ENCODE measurements at places on chromosomes 11 and 22.
A peak's percentile ranks its signal among the peaks of the same experiment; 100 is the strongest.

DNA sequence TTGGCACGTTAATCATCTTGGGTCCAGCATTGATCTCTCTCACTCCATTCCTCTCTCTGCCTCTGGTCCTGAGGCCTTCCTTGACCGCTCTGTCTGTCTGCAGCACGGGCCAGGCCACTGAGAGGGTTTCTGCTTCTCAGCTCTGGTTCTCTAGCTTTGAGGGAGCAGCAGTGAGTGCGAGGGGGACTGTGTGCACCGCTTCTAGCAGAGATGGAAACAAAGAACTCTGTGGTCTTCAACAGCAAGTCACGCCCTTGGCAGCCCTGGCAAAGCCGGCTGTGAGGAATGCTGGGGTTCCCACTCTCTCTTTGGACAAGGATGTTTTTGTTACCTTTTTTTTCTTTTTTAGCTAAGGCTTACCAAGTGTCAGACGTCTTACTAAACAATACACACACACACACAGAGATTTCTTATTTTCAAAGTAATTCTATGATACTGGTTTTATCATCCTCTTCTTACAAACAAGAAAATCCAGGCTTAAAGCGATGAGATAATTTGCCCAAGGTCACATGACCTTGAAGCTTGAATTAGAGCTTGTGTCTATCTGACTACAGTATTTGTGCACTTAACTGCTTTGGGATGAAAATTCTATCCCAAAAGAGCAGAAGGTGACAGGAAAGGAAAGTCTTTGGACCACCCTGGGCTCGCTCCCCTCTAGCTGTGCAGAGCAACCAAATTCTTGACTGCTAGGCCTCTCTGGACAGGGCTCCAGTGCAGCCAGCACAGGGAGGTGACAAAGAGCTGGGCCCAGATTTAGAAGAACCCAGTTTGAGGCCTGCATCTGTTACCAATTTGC is 293.2 kb downstream of the NTM start:
- DNase-seq: no peak

DNA sequence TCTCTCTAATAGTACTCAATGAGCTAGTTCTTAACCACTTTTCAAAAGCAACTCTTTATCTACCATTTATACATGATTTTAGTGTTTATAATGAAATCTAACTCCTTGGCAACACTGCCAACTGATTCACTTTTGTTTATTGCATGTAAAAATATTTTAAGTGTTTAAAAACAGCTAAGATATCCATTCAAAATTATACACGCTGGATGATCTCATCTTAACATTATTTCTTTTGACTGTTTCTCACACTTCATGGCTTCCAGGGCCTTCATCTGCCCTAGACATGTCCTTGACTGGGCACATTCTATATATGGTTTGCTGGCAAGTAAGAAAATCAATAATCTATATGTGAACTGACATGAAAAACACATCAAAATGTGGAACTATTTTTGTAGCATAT is 414.6 kb upstream of the LUZP2 start:
- DNase-seq: no peak

DNA sequence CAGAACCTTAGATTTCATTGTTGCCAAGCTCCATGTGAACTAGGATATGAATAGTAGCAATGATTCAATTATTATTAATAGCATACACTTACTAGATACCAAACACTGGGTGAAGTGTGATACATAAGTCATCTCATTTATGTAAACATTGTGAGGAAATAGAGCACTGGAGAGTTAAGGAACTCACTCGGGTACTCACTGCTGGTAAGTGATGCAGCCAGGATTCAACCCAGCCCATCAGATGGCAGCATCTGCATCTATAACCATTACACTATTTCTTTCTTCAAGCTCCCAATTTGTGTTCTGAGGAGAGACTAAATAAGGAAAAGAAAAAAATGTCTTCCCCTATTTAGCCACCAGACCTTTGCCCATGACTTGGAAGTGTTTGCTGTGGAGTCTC is 10.2 kb upstream of the ALG8 start:
- no peak for DNase-seq

GRCh38 chr11:117279711-117280376 is 11.3 kb upstream of the BACE1-AS start:
- DNase-seq: no peak

GRCh38 chr11:8603696-8604077 is 9.7 kb upstream of the STK33 start:
- DNase-seq: no peak

GRCh38 chr11:31882951-31883392 is 71.8 kb upstream of the PAX6 start:
- no peak for DNase-seq

GRCh38 chr11:31711137-31711536 is 100.0 kb downstream of the PAX6 start:
- DNase-seq: no peak

- DNase-seq: peak; percentile 47
Measured at GRCh38 chr11:76642341-76642740, 28.2 kb downstream of the LRRC32 start.

DNA sequence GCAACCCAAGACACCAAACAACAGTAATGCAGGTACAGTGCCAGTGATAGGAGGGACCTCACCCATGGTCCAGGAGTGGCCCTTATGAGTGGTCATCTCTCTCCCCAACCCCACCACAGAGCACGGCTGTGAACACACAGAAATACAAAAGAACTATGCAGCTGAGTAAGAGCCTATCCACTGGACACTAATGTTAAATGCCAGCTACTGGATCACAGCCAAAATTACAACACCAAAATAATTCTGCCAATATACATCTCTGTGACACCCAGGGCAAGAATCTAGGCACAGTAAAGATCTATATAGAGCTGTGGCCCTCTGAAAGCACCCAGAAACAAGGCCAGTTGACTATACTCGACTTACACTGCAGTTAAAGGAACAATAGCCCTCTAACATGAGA is 22.8 kb upstream of the GPR83 start:
- no peak for DNase-seq

DNA sequence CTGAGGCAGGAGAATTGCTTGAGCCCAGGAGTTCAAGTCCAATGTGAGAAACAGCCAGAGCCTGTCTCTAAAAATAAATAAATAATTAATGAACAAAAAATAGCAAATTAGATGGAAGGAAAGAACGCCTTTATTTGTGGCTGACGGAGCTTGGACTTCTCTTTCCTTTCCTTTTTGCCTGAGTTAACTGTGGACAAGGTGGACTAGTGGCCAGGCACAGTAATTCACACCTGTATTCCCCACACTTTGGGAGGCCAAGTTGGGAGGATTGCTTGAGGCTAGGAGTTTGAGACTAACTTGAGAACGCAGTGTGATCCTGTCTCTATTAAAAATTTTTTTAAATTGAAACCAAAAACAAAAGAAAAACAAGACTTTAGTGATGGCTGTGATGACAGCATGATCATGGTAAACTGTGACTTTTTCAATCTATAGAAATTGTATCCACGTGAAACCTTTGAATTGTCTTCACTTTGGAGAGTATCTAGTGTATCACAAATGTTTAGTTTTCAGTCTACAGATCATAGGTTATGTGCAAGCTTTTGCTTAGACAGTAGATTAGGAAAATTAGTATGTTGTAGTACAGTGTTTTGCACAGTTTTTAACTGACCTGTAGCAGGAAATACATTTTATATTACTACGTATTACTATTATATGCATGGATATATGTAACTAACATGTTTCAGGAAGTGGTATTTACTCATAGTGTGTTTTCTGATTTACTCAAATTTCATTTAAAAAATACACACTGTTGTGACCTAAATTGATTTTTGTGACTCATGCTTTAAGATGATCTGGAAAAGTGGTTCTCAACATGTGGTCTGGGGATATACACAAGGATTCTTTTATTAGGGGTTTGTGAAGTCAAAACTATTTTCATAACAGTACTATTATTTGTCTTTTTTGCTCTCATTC is 42.1 kb downstream of the KDM2A start:
- DNase-seq: no peak

GRCh38 chr11:115202074-115202473 is 302.1 kb downstream of the CADM1 start:
- no peak for DNase-seq

GRCh38 chr22:41252365-41252764 is 11.6 kb upstream of the CHADL start:
- no peak for DNase-seq

- DNase-seq: no peak
Measured at GRCh38 chr11:112128483-112129121, 35.3 kb downstream of the IL18 start.

GRCh38 chr11:131748151-131749050 is 378.0 kb downstream of the NTM start:
- DNase-seq: peak; percentile 12

DNA sequence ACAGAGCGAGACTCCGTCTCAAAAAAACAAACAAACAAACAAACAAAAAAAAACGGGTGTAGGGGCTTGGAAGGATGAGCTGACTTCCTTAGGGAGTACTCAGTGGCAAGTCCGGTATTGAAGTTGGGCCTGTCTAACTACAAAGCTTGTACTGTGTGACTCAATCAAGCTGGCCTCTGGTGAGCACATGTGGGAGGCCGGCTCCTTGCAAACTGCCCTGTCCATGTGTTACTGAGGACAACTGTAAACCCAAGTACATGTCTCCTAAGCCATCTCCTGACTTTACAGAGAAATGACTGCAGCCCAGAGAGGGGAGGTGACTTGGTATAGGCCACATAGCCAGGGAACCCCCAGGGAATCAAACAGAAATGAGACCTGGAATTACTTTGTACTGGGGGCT is 11.6 kb downstream of the RIBC2 start:
- DNase-seq: no peak

DNA sequence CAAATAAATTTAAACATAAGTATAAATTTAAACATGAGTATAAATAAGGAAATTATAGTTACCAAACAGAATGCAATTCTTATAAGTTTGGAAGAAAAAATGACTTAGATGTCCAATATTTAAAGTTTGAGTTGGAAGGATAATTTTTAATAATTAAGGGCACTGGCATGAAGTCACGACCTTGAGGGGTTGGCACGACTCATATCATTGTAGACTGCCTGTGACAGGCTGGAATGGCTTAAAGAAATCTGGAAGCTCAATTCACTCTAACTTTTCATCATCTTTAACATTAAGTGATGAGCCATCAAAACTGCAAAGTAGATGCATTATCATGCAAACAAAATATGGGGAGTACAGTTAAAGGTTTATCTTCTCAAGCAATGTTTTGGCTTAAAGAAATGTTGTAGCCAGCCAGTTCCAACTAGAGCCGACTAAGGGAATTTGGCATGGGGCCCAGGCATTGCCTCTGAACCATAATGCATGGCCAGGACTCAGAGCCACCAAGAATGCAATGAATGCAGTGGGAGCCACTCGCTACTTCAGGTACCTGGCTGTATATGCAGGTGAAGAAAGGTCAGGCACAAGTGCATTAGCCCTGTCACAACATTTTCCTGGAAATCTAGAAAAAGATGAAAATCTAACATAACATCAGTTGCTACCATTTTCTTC is 33.4 kb downstream of the PGR start:
- DNase-seq: no peak

GRCh38 chr22:20240447-20240764 is 27.7 kb downstream of the RTN4R start:
- no peak for DNase-seq

DNA sequence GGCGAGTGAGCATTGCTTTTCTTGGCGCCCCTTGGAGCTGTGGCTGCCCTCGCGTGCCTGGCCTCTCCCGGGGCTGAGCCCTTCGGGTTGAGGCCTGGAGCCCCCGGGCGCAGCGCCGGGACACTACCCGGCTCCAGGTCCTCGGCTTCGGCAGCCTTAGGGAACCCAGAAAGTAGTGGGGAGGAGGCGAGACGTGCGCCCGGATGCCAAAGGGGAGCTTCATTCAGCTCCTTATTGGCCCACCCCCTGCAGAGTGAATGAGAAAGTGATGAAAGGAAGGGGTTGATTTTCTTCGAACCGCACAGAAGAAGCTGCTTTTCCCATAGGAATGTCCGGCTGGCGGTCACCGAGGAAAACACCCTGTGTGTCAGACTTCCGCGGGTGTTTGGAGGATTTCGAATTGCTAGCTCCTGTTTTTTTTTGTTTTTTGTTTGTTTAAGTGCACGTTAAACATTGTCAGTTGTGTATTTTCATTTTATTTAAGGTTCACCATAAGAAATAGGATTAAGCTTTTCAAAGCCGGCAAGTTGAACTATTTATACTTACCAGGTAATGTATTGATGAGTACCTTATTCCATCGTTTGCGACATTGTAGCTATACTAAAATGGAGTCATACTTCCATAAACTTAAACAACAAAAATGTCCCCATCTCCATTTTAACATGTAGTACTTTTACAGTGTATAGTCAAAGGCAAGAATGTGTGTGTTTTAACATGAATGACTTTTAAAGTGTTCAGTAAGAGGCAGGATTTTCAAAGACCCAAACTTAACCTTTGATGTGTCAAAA is 841 bp upstream of the EIF4G2 start:
- no peak for DNase-seq

- DNase-seq: no peak
Measured at GRCh38 chr11:11146830-11147229, 206.2 kb downstream of the CSNK2A3 start.

DNA sequence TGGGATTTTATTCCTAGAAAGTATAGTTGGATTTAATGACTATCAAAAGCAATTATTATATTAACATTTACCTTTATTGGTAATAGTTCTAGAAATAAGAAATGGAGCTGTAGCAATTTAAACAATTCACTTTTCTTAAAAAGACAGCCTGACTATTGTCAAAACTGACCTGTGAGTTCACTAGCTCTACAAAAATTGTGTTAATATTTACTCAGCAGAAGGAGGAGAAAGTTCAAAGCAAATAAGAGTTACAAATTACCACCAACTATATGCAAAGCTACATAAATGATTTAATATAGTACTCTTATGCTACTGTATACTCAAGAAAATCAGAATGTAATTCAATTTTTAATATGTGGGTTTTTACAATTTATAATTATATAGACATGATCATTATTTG is 310.0 kb downstream of the DCDC1 start:
- DNase-seq: no peak

DNA sequence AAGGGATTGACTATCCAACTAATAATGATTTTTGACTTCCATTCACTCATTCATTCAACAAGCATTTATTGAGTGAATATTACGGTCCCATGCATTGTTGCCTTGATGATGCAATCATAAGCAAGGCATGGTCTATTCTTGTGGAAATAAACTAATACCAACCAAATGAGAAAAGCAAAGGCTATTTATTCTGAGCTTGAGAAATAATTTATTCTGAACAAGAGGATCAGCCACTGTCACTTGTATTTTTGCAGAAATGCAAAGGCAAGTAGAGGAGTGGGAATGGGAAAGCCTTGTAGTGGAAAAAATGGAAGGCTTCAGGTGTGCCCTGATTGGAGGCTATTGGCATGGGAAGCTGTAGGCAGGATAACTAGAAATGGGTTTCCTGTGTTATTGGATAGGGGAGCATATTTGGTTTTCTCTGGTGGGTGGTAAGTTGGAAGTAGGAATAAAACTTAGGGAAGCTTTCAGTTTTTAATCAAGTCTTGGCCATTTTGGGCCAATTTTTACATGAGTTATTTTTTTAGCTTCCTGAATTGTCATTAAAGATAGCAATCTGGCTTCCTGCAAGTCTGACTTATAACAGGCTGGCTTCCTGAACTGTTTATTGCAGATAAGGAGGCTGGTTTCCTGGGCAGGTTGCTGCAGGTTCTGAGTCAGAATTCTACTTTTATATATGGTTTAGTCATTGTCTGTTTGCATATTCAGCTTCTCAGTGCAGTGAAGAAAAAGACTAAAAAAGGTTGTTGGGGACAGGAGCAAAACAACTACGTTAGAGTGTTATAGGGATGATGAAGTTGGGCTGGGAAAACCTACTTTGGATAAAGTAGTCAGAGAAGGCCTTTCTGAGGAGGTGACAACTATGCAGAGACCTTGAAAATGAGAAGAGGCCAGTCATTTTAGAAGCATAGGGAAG is 106.7 kb downstream of the APIP start:
- DNase-seq: no peak
